Cardiac septum (tissue), 1 donor: ENCODE measurements at places on chromosomes 2 and 18. TPM values are rescaled to one million over a fixed set of nuclear protein-coding genes. Genes with fewer than 3 reads are reported as not detected.

Gene RAD51AP2
- 0.43 TPM for total RNA-seq

Gene IGFBP5
- 191 TPM for total RNA-seq

Gene HJURP
- not detected for total RNA-seq

- DNase-seq: no peak
Observed at GRCh38 chr2:263774-264492, at the start of gene SH3YL1. Gene SH3YL1, minus strand, starts transcription at chr2:264032. Its CDS starts 48 bp downstream, at chr2:263984.

- DNase-seq: no peak
Observed at GRCh38 chr18:49486606-49486952, 455 bp downstream of the C18orf32 start.

GRCh38 chr2:140918426-140918825 is 1212.4 kb downstream of the LRP1B start:
- no peak for DNase-seq

DNA sequence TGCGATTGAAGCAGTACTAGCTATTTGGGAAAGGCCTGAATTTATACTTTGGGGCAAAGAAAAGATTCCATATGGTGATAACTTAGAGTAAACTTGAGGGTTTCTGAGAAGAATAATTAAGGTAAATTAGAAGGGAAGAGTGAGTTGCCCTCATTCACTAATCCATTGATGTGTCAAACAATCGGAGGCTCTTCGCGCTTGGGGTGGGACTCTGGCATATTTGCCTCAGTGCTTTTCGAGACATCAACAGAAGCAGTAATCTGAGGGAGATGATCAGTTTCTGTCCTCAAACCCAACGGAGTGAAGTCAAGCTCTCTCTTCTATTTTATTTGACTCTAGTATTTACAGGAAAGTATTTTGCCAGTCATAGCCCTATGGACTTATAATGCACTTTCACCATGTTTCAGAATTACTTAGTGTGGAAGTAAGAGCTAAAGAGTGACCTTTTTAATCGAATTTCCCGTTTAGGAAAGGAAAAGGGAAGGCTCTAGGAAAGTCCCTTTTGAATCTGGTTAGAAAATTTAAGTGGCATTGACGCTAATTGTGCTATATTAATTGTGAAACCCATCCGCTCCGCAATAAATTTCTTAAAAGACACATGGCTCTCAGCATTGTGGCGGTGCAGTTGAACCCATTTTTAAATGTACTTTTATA is 1.3 kb downstream of the RAB10 start:
- no peak for DNase-seq

GRCh38 chr2:26576565-26577441 is 64.4 kb downstream of the CIB4 start:
- no peak for DNase-seq

- no peak for DNase-seq
Observed at GRCh38 chr18:8991155-8991554, 111.3 kb upstream of the NDUFV2 start.
